T-helper 9 cell (primary cell): ENCODE measurements at places on chromosomes 4 and X.

DNA sequence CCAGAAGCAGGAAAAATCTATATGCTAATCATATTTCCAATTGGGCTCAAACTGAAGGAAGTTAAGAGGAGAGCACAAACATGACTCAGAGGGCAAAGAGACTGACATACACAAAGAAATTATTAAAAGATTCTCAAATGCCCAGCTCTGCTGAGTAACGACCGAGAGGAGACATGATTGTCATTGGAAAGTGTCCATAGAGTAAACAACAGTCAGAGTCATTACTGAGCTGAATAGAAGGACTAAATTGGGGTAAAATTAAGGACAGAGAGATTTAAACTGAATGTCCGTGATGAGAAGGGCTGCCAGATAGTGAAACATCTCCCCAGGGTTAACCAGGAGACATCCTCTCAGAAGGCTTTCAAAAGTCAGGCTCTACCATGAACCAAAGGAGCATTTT lies 111.2 kb upstream of the GALNT7 start:
- no peak for DNase-seq

GRCh38 chrX:121161501-121161933 lies 114.1 kb downstream of the GLUD2 start:
- DNase-seq: no peak

GRCh38 chr4:184460499-184461285 lies 13.7 kb downstream of the IRF2 start:
- no peak for DNase-seq

DNA sequence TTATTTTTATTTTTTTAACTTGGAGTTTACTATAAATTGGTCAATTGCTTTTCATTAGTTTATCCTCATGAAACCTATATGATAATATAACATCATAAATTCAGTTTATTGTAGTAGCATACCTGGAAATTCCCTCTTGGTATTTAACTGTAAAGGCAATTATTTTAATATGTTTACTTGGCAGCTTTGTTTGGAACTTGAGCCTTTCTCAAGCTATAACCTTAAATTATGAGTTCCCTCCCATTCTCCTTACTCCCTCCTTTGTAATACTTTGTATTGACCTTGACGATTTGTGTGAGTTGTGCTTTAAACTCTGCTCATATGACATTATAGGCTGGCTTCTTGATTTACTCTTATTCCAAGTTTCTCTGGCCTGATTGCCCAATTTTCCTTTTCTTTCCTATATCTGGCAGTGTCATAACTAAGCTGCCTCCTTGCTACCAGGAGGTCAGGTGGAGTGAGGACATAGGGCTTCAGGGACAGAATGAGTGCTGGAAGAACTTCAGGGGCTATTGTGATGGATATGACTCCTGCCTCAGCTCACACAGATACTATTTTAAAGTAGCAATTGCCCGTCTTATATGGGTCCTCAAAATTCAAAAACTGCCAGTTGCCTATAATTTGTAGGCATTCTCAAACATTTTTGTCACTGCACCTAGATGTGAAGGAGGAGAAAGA lies 77.7 kb downstream of the RAP1GDS1 start:
- DNase-seq: no peak

- no peak for DNase-seq
Measured at GRCh38 chrX:109739625-109740432, 6.8 kb upstream of the ACSL4 start.

DNA sequence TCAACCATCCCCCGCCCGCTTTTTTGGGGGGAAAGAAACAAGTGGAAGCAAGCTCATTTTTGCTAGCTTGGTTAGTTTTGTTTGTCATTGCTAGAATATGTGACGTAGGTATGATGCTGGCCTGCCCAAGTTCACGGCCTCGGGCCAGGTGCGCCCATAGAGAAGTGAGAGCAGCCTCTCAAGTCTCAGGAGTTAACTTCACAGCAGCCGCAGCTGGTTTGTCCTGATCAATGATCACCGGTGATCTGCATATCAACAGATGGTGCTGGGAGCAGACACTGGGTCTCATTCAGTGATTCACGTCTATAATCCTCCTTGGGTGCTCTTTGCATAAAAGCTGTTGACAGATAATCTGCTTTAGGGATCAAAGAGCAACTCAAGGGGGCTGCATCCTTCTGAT lies 50.1 kb downstream of the ENPP6 start:
- no peak for DNase-seq

DNA sequence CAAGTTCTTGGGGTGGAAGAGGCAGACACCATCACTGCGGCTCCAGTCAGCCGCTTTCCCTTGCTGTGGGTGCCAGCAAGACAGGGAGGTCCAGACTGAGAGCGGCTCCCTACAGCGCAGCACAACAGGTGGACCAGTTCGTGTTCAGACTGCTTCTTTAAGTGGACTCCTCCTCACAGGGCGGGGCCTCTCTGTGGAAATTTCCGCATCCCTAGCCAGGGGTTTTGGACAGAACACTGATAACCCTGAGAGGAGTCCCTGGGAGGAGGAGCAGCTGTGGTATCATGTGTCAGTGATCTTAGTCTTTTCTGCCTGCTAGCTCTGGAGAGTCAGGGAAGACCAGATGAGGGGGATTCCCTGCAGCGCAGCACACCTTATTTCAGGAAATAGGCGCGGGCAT lies 48.5 kb downstream of the MAGEC2 start:
- no peak for DNase-seq

DNA sequence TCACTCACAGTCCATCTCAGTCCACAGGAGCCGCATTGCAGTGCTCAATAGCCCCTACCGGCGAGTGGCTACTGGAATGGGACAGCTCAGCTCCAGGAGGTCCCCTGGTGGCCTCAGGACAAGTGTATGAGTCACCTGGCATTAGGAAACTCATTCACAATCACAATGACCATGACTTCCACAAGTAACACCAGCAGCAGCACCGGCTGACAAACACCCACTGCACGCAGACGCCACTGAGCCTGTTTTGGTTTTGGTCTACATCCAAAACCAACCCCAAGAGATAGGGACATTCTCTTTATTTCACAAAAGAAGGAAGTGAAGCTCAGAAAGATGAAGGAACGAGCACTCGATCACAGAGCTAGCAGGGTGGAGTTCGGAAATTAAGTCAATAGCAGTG lies 8.1 kb downstream of the JAKMIP1 start:
- no peak for DNase-seq

GRCh38 chr4:1618438-1618837 lies 65.7 kb downstream of the FAM53A start:
- no peak for DNase-seq

DNA sequence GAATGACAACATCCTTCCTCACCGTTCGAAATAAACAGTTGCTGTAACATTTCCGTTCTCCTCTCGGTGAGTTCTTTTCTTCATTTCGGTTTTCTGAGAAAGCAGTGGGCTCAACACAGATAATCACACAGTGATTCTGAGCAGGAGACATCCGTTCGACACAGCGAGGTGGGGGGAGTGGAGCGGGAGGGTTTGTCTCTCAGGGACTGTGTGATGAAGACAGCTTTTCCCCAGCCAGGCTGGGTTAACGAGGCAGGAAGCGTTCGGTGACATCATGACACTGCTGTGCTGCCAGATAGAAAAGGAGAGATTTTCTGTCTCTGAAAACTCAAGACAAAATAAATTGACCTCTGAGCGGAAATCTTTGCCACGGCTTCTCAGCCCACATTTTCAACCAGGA lies 119.3 kb downstream of the CRLF2 start:
- DNase-seq: no peak

- DNase-seq: peak; percentile 56
Measured at GRCh38 chr4:139453041-139453370, 915 bp upstream of the RAB33B start.

- no peak for DNase-seq
Measured at GRCh38 chr4:4631150-4631549, 89.3 kb upstream of the STX18 start.

DNA sequence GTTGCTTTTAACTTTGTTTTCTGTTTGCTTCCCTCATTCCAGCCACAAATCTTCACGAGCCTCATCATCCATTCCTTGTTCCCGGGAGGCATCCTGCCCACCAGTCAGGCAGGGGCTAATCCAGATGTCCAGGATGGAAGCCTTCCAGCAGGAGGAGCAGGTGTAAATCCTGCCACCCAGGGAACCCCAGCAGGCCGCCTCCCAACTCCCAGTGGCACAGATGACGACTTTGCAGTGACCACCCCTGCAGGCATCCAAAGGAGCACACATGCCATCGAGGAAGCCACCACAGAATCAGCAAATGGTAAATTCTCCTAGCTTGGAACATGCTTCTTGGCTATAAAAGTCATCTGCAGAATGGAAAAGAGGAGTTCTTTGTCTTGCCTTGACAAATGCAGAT lies 12.6 kb downstream of the AMTN start:
- no peak for DNase-seq

DNA sequence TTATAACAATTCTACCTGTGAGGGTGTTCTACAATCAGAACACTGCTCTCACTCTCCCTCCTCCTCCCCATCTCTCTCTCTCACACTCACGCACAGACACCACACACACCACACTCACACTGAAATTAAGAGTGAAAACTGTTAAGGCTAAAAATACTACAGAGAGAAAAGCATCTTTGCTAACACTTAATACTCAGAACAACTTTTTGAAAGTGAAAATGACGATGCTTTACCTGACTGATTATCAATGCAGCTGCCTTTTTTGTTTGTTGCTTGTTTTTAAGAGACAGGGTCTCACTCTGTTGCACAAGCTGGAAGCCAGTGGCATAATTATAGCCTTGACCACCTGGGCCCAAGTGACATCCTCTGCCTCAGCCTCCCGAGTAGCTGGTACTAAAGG lies 222.4 kb downstream of the APBB2 start:
- no peak for DNase-seq

GRCh38 chrX:16148896-16149295 lies 18.4 kb upstream of the MAGEB17 start:
- no peak for DNase-seq

DNA sequence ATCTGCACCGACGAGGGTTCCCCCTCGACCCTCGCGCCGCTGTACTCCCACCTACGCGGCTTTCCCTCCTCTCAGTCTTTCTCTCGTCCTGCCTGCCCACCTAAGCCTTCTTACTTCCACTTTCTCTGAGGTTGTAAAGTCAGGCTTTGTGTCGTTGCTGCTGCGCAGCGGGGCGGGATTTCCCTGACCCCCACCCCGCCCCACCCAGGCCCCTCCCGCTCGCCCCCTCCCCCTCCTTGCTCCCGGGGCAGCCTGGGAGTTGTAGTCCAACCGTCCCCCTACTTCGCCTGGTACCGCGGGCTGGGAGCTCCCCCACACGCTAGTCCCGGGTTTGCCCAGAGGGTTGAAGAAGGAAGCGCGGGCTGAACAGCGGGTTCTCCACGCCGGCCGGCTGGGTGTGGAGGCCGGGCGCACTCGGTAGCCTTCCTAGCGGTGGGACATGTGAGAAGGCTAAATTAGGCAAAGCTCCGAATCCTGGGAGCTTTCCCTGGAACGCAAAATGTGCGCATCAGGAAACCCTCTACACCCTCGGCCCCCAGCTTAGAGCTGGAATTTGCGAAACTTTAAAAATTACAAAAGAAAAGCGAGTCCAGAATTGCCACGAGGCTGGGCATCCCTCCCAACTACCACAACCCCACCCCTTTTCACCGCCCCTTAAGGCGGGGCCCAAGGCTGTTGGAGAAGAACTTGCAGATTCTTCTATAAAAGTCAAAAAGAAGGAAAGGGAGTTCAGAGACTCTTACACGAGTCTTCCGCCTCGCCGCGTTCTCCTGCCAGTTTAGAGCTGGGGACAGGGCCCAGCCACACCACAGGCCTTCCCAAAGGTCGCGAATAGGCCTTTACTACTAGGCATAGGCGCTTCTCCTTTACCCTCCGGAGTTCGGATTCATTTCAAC lies at the start of gene ATP11C:
Gene ATP11C, minus strand, starts transcription at position 153 of the 896 bp plus-strand sequence. CDS start 1,011 bp downstream, outside the sequence.
- peak; percentile 78 for DNase-seq

- DNase-seq: no peak
Measured at GRCh38 chr4:158870626-158871334, 102.0 kb downstream of the FNIP2 start.

DNA sequence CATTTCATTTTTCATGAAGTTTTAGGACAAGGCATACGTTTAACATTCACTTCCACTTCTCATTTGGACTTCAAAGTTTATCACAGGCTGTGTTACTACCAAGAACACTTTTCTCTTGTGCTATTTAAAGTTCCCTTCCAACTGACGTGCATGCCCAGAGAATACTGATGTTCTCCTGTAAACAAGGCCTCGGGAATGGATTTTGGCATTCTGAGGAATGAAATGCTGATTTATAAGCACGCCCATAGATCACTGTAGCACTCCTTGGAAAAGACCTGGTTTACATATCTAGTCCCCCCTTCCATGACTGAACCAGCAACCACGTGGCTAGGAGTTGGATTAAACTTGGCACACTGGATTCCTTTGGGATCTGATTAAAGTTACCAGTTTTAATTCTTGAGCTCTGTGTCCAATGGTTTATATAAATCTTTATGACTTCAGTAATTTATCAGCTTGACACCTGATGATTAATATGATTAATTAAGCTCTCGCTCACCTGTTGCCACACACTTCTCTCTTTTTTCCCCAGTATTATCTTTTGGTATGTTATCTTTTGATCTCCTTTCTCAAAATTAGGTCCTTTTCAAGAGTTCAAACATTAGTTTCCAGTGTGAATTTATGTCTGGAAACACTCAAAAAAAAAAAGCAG lies 122.4 kb upstream of the HAND2 start:
- no peak for DNase-seq

DNA sequence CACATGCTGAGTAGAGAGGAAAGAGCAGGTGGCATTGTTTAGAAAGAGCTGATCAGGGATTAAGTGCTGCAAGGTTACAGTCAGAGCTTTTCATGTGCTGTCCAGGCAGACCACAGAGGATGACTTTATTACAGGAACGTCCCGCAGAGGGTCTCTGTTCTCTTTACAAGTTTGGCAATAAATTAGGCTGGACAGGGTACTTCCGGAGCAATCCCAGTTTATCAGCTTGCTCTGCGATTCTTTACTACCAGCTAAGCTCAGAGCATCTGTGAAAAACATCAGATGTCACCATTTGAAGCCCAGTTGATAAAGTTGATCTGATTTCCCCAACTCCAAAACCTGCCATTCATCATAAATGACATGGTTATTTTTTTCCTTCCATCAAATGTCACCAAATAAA lies 633.1 kb downstream of the NLGN4X start:
- DNase-seq: no peak

DNA sequence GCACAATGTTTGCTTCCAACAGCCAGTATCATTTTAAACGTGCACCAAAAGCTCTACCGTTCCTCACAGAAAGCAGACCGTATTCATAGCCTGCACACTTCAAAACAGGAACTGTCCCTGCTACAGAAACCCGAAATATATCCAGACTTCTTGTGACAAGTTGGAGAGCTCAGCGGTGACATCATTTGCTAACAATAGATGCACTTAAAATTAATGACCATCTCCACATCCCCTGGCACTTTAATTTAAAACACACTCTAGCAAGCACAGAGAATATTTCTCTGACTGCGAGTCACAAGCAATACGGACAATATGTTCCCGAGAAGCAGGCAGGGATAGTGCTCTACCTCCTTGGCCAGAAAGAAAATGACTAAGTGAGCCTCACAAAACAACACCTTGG lies 2.5 kb downstream of the NYX start:
- DNase-seq: no peak

- no peak for DNase-seq
Measured at GRCh38 chr4:71828470-71828869, 44.6 kb upstream of the GC start.

GRCh38 chr4:111064342-111064993 lies 441.6 kb upstream of the PITX2 start:
- no peak for DNase-seq

- no peak for DNase-seq
Measured at GRCh38 chr4:71231129-71232055, 107.4 kb upstream of the SLC4A4 start.

GRCh38 chr4:121428721-121429120 lies 47.9 kb upstream of the QRFPR start:
- no peak for DNase-seq

GRCh38 chr4:34771632-34772031 lies 1472.7 kb downstream of the ARAP2 start:
- no peak for DNase-seq

GRCh38 chr4:112521123-112522023 lies 5.4 kb upstream of the NEUROG2 start:
- no peak for DNase-seq
